Stimulated activated CD8-positive, alpha-beta memory T cell treated with anti-CD3 and anti-CD28 coated beads, Interleukin-7, amount 100 ng/mL, for 48 hours (primary cell): ENCODE measurements at places on chromosomes 7 and 10.

GRCh38 chr10:119520283-119520682 is 22.2 kb downstream of the RGS10 start:
- no peak for DNase-seq

- DNase-seq, result no peak
Observed at GRCh38 chr7:132255115-132255797, 321.0 kb downstream of the PLXNA4 start.

GRCh38 chr10:32314588-32314987 is 32.4 kb downstream of the EPC1 start:
- DNase-seq, result no peak

GRCh38 chr10:112532189-112532588 is 85.2 kb downstream of the VTI1A start:
- peak; percentile 2 for DNase-seq

GRCh38 chr10:60459701-60460457 is 70.2 kb upstream of the ANK3 start:
- no peak for DNase-seq

DNA sequence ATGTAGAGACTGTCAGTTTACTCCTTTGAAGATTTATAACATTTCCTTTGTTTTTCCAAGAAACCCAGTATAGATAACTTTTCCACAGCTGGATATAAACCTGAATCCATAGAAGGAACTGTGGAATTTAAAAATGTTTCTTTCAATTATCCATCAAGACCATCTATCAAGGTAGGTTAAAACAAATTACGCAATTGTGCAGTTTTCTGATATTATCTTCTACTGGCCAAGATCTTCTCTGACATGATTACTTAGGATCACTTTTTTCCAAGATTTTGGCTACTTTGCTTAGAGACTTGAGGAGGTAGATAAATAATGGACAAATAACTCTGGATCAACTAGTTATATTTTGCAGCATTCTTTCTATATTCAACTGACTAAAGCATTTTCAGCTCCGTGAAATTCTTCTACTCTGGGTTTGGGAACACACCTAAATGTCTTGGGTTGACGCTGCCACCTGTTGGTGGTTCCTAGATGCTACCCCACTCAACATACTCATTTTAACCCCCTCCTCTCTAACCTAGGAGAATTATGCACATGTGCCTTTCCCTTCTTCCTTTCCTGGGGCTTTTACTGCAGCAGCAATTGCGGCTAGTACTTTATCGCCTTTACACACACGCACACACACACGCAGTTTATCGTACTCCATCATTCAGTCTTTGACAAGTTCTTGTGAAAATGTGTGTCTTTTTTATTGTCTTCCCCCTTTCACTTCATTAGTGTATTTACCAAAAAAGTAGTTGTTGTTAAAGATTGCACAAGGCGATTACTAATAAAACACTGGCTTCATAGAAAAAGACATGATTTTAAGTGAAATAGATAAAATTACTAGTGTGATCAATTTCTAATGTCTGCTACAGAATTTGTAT is 32.7 kb downstream of the ABCB5 start:
- no peak for DNase-seq
